Posterior vena cava (tissue), 2 donors: ENCODE measurements at places on chromosomes 12 and 14. TPM values are rescaled to one million over a fixed set of nuclear protein-coding genes. Genes with fewer than 3 reads are reported as not detected.

GRCh38 chr12:28586481-28586880 is 396.2 kb downstream of the CCDC91 start:
- no peak for DNase-seq

GRCh38 chr12:33267641-33268040 is 172.0 kb downstream of the SYT10 start:
- DNase-seq: no peak

DNA sequence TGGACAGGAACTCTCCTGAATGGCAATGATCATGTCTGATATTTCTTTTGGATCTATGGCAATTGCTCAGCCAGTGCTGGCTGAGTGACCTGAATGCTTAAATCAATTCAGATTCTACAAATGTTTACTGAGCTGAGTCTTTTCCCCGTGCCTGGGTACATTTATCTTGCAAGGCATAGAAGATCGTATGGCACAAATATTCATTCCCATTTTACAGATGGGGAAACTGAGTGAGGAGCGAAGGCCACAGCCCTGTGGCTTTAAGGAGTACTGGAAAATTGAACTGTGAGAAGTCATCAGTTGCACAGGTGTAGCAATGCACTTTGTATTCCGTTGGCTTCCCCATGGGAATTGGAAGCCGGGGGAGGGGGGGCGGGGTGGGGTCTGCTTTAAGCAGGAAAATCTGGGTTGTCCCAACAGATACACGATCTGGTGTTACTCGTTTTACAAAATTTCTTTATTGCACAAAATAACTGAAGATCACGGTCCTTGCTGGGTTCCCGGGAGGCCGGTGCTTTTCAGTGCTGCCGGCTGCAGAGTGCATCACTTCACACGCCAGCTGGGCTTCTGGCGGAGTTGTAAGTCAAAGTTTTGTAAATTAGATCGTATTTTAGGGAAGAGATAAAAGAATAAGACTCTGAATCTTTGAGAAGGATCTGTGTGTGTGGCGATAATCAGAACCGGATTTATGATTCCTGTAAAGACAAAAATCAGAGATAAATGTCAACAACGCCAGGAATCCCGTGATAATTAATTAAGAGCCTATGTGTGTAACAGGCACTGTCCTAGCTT is 75.0 kb upstream of the MAP1LC3B2 start:
- no peak for DNase-seq

GRCh38 chr12:75969768-75970167 is 61.8 kb downstream of the PHLDA1 start:
- DNase-seq: no peak

GRCh38 chr12:25135531-25136154 is 59.3 kb downstream of the DNAI7 start:
- DNase-seq: no peak

DNA sequence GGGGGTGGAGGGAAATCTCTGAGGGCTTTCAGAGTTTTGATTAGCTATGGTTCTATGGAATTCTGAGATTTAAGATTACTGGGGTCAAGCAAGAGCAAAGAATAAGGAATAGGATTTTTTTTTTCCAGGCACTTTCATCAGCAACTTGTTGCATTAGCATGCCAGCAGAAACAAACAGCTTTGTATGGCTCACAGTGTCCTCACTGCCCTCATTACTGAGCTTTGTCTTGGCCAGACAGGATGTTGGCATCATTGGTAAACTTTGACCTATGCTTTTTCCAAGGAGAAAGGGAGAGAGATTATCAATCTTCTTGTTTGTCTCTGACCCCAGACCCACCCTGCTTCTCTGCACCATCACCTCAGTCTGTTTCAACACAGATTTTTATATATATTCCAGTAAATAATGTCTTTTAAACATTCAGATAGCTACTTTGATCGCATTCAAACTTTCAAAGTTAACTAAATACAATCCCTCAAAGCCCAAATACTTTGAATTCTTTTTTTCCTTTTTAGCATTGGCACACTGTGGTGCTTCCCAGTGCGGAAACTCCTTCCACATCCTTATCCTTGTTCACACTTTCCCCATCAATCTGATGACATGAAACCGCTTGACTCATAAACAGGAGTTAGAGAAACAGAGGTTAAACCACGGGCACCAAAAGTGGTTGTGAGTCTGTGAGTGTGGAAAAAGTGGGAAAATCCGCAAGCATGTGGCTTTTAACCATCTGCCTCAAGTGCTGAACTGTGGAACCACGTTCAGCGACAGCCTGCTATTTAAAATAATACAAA is 282.2 kb upstream of the FAR2 start:
- no peak for DNase-seq

DNA sequence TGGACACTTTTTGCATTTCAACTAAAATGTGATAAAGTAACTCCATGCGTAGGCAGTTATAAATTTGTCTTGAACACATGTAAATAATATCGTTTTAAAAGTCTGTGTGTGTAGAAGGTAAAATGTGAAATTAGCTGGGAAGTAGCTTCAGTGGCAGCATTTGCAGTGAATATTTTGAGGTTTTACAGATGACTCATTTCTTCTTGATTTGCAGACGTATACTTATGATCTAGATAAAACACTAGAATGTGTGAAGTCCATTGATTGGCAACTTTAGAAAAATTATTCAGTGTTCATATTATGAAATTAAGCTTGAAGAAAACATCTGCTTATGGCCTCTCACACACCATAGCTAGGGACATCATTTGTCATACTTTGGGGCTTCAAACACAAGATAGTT is 788.6 kb upstream of the NOVA1 start:
- DNase-seq: no peak

DNA sequence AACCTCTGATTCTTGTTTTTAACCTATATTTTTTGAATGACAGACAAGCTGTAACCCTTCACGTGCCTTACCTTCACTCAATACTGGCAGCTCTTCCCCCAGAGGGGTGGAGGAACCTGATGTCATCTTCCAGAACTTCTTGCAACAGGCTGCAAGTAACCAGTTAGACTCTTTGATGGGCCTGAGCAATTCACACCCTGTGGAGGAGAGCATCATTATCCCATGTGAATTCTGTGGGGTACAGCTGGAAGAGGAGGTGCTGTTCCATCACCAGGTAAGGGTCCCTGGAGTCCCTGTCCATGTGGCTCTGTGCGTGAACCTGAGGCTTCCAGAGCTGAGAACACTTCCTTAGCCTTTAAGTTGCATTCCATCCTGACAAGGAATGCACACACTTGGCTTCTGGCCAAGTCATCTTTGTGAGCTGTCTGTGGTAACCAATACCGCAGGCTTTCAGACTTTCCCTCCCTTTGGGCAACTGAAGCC is 22.7 kb downstream of the TRAFD1 start:
- DNase-seq: no peak

- no peak for DNase-seq
These were observed 388.8 kb downstream of the TMTC2 start for GRCh38 chr12:83075471-83075870.

GRCh38 chr12:108730365-108731104 is 783 bp downstream of the CORO1C start:
- peak; percentile 91 for DNase-seq

DNA sequence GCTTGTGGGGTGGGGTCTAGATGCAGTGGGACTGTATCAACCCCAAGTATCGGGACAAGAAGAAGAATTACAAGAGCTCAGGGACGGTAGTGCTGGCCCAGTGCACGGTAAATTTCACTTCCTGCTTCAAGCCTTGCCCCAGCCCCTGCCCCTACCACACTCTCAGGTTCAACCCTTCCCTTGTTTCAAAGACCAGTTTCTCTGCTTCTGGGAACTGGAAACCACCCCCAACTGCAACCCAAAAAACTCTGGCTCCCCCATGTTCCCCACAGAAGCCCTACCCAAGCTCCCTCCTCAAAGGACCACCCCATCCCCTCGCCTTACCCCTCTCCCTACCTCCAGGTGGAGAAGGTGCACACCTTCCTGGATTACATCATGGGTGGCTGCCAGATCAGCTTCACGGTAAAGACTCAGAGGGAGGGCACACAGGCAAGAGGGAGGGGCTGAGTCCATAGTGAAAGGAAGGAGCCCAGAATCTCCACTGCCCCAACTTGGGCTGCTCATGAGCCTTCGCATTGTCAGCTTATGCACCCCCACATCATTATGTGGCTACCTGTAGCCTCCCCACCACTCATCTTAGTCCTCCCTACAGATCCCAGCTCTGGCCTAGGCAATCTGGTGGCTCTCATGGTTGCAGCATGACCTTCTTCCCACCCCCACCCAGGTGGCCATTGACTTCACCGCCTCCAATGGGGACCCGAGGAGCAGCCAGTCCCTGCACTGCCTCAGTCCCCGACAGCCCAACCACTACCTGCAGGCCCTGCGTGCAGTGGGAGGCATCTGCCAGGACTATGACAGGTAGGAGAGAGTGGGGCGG is 4.3 kb downstream of the CPNE6 start:
- DNase-seq: no peak

GRCh38 chr12:57170927-57171326 is 23.5 kb upstream of the LRP1-AS start:
- no peak for DNase-seq

DNA sequence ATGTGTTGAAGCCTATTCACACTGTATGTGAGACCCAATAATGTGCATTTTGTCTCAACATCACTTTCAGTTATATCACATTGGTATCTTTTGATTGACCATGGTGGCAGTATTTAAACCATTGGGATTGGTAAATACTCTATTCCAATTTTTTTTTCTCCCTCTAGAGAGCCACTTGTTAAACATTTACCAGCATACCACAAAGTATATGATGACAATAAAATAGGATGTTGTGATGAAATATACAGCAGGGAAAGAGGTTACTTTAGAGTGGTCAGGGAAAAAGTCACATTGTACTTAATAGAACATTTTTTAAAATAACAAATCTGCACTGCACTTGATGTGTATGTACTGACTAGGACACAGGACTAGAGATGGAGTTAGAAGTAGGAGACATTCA is 5.6 kb upstream of the LIN7A start:
- no peak for DNase-seq

DNA sequence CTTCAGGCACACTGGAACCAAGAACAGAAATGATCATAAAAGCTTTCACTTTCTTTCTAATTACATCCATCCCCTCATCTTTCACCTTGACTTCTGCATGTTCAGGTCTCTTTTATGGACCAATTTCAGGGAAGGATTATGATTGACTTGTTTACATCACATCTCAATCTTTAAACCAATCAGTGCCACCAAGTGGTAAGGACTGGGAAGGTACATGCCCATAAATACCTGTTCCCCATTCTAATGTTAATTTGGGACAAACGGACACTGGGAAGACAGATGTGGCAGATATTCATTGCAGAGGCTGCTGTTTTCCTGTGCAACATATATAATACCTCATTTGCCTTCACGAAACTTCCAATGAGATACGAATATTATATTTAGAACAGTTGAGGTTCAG is 978.1 kb downstream of the GALC start:
- DNase-seq: no peak

GRCh38 chr14:29462772-29463171 is 464.9 kb downstream of the PRKD1 start:
- no peak for DNase-seq

GRCh38 chr14:105489542-105490266 is 1.3 kb upstream of the TEDC1 start:
- DNase-seq: peak; percentile 93

GRCh38 chr12:16437926-16438325 is 90.5 kb downstream of the MGST1 start:
- DNase-seq: no peak

GRCh38 chr12:3421191-3421978 is 69.6 kb upstream of the PRMT8 start:
- DNase-seq: no peak

DNA sequence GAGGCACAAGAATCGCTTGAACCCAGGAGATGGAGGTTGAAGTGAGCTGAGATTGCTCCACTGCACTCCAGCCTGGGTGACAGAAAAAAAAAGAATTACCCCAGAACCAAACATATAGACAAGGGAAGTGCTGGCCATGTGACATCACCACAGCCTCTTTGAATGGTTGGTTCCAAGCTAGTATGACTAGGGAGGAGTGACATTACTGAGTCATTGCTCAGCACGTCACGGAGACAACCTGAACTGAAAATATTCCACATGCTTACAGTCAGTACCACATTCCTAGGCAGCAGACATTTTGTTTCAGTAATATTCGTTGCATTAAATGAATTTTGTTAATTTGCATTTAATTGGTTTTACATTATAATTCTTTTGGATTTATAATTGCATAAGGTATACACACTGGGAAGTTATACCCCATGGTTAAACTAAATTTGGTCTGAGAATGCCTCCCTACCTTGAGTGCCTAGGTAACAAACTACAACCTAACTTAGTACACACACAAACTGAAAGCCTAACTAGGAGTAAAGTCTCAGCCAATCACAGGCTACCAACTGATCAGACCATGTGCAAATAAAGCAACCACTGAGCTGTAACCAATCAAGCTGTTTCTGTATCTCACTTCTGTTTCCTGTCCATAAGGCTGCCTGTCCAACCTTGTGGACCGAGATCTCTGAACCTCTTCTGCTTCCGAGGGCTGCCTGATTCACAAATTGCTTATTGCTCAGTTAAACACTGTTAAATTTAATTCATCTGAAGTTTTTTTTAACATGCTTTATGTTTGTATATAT is 164.4 kb downstream of the CAND1 start:
- DNase-seq: no peak

DNA sequence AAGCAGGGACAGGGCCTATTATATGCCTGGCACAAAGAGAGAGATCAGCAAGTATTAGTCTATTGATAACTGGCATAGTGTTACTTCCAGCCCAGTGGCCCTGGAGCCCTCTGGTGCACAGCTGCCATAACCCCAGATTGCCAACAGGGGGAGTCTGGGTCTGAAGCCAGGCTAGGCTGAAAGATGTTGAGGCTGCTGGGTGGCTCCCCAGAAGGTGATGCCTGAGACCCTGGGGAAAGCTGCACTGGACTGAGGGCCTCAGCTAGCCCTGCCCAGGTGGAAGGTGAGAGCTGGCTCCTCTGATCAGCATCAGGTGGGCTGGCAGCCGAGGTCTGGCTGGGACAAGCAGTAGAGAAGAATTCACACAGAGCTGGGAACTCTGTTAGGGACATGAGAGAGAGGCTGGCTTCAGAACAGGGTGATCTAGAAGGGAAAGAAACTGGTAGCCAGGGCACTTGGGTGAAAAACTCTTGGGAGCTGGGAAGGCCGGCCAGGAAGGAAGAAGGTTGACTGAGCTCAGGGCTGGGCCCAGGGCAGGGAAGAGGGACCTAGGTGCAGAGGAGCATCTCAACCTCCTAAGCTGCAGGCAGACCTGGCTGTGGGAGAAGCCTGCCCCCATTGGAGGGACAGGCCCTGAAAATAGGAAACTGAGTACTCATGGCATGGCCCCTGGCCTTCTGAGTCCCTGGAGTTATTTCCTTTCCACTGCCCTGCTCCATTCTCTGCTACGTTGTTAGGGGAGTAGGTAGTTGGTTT is 3.9 kb downstream of the GZMH start:
- no peak for DNase-seq

CACNA2D4 gene
- total RNA-seq: 7.3 TPM

SUDS3 gene
- total RNA-seq: 21.2 TPM

AKAP6 gene
- total RNA-seq: 108 TPM

RPGRIP1 gene
- 0.88 TPM for total RNA-seq

LUM gene
- 361 TPM for total RNA-seq

ANO2 gene
- 9.2 TPM for total RNA-seq

SMIM41 gene
- total RNA-seq: 0.19 TPM

KRT79 gene
- total RNA-seq: not detected

OASL gene
- 0.42 TPM for total RNA-seq

NOS1 gene
- total RNA-seq: 0.60 TPM

LRP1-AS gene
- total RNA-seq: not detected

LRRC43 gene
- not detected for total RNA-seq
